KBM-7 (cell line): ENCODE measurements at places on chromosomes 1 and 21.

- DNase-seq, result no peak
Observed at GRCh38 chr1:93605812-93606512, 75.7 kb downstream of the BCAR3 start.

DNA sequence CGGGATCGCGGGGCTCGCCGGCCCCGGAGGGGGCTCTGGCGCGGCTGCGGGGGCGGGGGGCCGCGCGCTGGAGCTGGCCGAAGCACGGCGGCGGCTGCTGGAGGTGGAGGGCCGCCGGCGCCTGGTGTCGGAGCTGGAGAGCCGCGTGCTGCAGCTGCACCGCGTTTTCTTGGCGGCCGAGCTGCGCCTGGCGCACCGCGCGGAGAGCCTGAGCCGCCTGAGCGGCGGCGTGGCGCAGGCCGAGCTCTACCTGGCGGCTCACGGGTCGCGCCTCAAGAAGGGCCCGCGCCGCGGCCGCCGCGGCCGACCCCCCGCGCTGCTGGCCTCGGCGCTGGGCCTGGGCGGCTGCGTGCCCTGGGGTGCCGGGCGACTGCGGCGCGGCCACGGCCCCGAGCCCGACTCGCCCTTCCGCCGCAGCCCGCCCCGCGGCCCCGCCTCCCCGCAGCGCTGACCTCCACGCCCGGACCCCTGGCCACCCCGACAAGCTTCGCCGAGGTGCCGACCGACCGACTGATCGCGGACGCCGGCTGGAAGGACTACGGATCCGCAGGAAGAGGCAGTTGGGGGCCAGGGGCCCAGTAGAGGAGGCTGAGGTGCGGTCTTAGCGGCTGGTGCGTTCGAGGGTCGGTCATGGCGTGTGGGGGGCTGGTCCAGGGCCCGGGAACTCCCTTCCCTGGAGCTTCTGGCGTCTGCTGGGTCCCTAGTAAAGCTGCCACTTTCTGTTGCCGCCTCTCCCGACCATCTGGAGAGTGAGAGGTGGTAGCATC lies 711 bp downstream of the TRNP1 start:
- no peak for DNase-seq

- DNase-seq, result no peak
Observed at GRCh38 chr1:240555524-240555923, 56.4 kb downstream of the GREM2 start.

DNA sequence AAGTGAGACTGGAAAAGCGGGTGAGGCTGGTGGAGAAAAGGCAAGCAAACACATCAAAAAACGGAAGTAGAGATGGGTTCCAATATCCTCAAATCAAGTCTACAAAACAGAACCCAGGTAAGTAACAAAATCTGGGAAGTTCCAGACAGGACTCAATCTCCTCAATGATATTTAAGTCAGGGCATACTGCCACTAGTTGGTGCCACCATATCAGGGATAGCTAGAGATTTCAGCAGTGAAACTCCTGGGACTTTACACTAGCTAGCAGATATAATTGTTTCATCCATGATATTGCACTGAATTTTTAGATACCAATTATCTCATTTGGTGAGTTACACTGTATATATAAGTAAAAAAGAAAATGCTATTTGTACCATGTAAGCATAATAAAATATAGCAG lies 52.0 kb downstream of the EYA3 start:
- no peak for DNase-seq

- no peak for DNase-seq
Observed at GRCh38 chr1:228198977-228199590, 8.8 kb upstream of the OBSCN start.

DNA sequence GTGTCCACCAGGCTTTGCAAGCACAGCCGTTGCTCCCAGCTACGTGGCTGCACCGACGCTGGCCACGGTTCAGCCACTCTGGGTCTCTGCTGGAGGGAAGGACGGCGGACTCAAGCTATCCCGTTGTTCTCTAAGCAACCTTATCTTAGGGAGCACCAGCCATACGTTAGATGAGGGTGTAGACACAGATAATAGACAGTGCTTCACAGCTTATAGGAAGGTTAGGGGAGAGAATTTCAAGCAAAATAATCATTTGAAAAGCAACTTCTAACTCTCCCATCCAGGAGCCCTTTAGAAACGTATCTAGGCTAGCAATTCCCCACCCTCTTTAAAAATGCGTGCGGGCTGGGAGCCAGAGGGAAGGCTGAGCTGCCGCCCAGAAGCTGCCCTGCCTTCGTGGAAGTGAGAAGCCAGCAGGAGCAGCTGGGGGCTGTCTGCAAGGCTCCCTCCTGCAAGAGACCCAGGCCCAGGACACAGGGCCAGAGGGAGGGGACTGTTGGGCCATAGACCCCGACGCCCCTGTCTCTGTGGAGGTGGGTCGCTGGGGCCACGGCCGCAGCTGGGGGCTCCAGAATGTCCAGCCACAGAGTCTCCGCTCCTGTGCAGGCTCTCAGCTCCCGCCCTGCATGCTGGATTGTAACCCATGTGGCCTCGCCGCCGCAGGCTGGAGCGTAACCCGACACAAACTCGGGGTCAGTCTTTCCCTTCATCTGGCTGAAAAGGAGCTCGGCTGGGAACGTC lies 31.2 kb upstream of the COL6A2 start:
- no peak for DNase-seq

DNA sequence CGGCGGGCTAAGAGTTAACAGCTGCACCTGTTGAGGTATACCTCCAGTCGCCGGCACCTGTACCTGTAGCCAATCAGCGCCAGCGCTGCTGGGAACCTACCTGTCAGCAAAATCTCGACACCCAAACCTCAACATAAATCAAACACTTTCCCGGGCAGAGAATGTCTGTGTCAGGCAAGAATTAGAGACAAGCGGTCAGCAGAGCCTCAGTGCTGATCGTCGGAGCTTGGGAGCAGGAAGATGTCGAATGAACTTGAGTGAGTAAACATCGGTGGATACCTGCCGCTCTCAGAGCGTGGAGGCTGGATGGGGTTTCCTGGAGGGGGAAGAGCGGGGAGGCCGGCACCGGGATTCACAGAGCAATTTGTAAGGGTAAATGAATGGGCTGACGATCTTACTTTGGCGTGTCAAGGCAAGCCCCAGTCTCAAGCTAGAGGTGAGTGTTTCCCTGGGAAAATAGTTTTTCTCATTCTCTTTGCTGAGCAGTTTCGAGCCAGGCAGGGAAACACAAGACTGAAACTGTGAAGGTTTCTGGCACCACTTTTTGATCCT lies at the start of gene GRHL3:
Gene GRHL3 (plus strand): TSS at position 46 of the 552 bp plus-strand sequence. CDS start 195 bp downstream, at position 241.
- no peak for DNase-seq

- DNase-seq, result no peak
Observed at GRCh38 chr1:220426989-220427388, 100.9 kb upstream of the MARK1 start.

DNA sequence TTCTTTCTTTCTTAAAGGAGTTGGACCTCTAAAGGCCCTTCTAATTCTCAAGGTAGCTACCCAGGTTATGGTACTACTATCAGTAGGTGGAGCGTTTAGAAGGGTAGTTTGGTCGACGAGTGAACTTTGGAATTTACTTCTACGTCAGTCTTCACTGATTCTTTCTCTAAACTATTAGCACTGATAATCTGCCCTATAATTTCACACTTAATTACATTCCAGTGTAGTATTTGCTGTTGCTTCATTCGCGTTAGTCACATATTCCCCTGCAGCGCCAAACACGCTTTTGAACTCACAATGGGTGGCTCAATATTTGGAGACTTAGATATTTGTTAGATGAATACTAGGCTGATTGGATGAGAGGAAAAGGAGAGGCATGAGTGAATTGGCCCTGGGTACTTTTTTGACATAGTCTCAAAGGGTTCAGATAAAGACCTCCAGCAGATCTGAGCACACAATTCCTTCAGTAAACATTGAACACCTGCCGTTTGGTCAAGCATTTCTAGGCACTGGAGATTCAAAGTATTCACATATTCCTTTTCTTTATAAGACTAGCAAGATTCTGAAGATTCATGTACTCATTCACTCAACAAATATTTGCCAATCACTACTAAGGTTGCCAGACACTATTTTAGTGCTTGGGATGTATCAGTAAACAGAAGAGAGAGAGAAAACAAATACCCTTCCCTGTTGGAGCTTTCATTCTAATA lies 929 bp upstream of the FOXJ3 start:
- no peak for DNase-seq

- no peak for DNase-seq
Observed at GRCh38 chr1:197633447-197634078, 141.7 kb downstream of the DENND1B start.

DNA sequence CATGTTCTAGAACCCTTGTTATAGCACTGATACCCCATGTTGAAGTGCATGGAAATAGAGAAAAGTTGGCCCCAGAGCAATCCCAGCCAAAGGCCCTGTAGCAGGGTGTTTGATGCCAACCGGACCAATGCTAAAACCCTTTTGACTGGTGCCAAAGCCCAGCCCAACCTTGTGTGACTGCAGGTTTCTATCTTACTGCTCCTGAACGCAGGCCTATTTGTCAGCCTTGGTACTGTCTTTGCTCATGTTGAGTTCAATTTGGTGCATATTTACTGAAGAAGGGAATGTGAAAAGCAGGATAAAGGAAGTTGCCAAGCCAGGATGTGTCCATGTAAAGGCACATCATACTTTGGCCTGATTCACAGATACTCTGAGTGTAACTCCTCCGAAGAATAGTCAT lies 51.7 kb upstream of the NFASC start:
- DNase-seq, result no peak

GRCh38 chr1:85283475-85284199 lies 7.2 kb upstream of the BCL10 start:
- no peak for DNase-seq

DNA sequence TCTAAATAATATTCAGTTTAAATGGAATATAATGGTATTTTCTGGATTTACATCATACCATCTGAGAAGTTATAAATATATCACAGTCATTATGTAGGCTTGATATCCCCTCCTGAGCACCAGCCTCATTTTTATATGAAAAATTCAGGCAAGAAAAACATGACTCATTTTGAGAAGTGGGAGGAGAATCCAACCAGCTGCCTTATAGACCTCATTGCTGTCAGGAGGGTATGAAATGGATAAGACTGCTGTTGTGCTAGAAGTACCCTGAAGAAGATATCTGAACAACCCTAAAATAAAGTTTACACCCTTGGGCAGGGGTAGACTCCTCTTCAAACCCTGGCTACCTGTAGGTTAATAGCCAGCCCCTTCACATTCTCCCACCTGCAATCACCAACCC lies 8.8 kb downstream of the GIPC2 start:
- DNase-seq, result no peak

- peak; percentile 58 for DNase-seq
Observed at GRCh38 chr1:205354259-205355074, 2.3 kb downstream of the KLHDC8A start.
